Activated naive CD4-positive, alpha-beta T cell treated with anti-CD3 and anti-CD28 coated beads, Interleukin-2, amount 50 U/mL, for 16 hours (primary cell): ENCODE measurements at places on chromosomes 6 and 20.
A peak's percentile ranks its signal among the peaks of the same experiment; 100 is the strongest.

DNA sequence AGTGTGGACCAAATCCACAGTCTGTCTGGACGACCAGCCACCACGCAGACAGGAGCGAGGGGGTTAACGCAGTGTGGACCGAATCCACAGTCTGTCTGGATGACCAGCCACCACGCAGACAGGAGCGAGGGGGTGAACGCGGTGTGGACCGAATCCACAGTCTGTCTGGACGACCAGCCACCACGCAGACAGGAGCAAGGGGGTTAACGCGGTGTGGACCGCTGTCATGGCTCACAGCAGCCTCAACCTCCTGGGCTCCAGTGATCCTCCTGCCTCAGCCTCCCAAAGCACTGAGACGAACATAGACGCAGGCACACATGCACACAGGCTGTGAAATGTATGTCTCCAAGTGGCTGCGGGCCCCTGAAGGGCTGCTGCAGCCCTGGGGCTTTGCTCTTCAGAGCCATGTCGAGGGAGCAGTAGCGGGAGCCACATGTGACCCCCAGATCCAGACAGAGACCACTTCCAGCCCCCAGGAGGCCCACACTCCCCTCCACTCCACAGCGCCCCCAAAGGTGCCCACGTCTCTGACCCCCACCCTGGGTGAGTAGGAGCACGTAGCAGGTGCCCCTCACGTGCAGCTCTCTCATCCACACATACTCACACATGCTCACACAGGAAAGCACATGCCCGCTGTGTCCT lies 98.1 kb downstream of the YTHDF1 start:
- DNase-seq, result peak; percentile 5

- no peak for DNase-seq
These were observed 634.5 kb downstream of the PHF3 start for GRCh38 chr6:64270083-64270482.

- no peak for DNase-seq
These were observed 162.3 kb upstream of the PDE10A start for GRCh38 chr6:165825256-165825815.

DNA sequence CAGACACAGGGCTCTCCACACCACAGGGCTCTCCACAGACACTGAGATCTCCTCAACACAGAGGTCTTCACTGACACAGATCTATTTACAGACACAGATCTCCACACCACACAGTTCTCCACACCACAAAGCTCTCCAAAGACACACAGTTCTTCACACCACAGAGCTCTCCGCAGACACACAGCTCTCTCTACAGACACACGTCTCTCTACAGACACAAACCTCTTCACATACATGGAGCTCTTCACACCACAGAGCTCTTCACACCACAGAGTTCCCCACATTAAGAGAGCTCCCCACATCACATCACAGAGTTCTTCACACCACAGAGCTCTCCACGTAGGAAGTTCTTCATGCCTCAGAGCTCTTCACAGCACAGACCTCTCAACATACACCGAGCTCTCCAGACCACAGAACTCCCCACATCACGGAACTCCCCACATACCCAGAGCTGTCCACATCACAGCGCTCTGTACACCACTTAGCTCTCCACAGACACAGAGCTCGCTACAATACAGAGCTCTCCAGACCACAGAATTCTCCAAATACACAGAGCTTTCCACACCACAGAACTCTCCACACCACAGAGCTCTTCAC lies 53.9 kb downstream of the ERMARD start:
- DNase-seq, result no peak

GRCh38 chr6:7189101-7189758 lies 81.5 kb downstream of the RREB1 start:
- DNase-seq, result no peak

DNA sequence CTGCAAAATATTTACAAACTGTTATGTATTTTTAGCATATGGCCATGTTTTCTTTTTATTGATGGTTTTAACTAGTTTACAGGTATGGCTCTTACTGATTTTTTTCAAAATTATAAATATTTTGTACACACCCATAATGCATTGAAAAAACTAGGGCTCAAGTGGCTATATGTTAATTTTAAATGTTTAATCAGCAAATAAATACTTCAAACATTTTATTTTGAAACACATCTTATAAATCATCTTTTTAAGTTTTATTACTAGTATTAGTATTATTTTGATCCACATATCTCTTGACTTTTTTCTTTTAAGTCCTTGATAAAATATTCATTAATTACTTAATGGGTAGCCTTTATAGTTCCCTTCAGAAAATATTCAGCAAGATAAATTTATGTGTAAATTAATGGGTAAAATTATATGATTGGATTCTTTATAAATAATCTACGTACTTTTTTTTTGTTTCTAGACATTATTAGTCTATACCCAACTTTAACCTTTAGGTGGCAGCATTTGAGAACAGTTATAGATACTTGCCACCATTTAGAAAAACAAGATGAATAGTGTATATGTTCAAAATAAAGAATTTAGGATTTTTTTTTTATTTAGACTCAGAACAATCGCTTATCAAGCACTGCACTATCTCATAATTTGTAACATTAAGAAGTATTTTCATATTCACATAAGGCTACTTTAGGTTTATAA lies 241.9 kb downstream of the ADGRB3 start:
- DNase-seq, result no peak

DNA sequence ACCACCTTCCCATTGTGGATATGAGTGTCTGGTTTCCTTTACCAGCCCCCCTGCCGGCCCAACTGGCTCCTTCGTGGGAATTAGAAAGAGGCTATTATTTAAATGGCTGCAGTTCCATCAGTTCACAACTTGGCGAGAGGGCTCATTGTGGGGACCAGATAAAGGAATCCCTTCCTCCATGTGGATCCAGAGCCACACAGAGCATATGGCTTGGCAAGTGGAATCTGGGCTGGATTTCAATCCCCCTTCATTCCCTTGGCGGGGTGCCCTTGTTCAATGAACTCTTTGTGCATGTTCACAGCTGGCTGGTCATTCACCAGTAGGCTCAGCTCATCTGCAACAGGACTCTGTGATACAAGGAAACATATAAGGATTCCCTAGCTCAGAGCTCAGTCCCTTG lies 140.6 kb downstream of the OPN5 start:
- DNase-seq, result no peak

DNA sequence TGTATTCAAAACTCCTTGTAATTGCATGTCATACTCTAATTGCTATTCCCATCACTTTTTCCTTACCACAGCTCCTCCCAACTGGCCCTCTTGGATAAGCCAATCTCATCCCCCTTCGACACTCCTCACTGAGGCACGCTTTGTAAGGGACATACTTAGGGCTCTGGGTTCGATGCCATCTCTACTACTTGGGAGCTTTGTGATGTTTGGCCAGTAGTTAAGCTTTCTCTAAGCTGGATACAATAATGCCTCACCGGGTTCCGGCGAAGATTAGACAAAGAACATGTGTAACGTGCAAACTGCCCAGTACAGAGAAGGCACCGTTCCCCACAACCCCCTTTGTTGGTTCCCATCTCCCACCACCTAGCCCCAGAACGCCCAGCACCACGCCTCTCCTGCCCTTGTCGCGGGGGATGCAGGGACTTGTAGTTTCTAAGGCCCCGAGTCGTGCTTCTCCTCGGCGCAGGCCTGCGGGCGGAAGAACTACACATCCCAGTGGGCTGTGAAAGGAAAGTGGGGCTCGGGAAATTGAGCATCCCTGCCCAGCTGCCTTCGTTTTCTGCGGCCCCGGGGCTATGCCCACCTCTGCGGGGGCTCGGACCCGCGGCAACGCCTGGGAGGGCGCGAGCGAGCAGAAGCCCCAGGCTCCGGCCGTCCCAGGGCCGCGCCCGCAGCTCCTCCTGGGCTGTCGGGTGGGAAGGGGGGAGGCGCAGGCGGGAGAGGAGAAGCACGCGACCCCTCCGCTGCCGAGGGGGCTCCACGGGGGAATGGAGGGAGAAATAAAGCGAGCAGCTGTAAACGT lies 1.1 kb upstream of the ZDHHC14 start:
- DNase-seq, result peak; percentile 89

DNA sequence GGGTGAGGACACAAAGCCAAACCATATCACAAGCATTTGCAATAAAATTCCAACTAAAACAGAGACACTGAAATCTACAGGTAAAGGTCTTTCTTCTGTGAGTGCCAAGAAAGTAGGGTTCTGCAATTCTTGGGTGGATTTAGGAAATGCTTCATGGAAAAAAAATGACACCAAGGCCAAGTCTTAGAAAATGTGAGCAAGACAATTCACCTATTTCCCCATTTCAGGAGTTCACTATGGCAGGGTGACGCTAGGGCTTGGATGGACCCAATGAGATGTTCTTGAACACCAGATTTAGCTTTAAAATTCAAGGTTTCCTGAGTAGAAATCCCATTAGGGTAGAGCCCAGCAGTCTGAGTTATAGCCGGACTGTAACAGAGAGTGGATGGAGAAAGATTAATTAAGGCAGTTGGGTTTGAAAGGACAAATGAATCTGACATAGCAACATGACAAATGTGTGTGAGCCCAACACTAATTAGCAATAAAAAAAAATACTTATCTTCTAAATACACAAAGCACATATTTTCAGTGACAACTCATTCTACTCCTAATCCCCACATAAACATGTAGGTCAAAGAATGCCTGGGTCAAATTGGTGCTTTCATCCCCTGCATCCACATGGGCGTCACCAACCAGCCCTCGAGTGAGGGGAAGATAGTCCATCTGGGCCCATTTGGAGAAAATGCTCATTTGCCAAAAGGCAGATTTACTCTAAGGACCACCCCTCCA lies 180.4 kb upstream of the JARID2 start:
- DNase-seq, result no peak
